OCI-LY7 (cell line): ENCODE measurements at places on chromosomes 5 and 9. TPM values are rescaled to one million over a fixed set of nuclear protein-coding genes. Genes with fewer than 3 reads are reported as not detected.

Gene PCSK1
- not detected in 2 replicates for total RNA-seq

DNA sequence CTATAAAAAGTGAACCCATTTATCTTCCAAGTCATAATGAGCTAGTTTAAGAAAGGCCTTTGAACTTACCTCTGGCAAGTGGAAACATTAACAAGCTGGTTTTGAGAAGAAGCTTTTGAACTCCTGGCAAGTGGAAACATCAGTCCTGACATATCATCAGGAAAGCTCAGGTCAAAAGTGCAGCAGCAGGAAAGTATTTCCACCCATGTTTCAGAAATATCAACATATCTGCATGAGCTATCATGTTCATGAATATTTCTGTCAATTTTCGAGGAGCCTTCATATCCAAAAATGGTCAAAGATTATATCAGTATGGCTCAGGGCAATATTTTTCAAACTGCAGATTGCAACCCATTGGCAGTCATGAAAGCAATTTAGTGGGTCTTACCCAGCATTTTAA, 133.9 kb downstream of the PLK2 start:
- no peak for DNase-seq

GRCh38 chr5:133292300-133292699, 240.5 kb downstream of the HSPA4 start:
- no peak for DNase-seq

DNA sequence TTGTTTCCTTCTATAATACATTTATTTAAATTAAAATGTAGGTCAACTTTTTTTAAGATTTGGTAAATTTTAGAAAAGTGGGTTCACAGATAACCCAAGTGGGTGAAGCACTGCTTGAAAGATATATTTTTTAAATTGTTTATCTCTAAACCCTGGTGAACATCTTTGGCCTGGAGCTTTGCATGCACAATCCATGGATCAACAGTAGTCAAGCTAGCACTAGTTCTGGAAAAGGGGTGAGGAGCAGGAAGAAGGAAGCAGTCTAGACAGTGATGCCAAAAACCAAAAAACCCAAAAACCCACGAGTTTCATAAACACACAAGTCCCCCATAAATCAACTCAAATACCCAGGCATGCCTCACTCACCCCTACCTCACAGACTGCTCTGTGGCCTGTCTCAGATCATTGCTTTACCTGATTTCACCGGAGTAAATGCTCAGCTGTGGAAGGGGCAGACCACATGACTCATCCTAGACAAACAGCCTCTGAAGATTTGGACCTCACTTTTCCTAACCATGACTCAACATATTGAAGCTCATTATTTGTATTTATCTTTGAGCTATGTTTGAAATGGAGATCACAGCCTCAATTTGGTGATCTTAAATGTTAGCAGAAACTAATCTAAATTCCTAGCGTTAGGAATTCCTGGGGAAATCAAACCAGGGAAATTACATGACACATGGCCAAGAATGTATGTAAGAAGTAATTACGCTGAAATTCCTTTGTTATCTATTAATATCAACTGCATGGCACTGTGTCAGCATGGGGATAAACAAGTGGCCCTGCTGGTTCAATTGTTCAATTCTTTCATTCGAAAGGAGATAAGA, 149.6 kb downstream of the ZNF608 start:
- no peak for DNase-seq

- no peak for DNase-seq
Measured at GRCh38 chr5:109519416-109519815, 109.6 kb upstream of the PJA2 start.

- DNase-seq: no peak
Measured at GRCh38 chr5:123845356-123846100, 333.6 kb downstream of the CSNK1G3 start.

DNA sequence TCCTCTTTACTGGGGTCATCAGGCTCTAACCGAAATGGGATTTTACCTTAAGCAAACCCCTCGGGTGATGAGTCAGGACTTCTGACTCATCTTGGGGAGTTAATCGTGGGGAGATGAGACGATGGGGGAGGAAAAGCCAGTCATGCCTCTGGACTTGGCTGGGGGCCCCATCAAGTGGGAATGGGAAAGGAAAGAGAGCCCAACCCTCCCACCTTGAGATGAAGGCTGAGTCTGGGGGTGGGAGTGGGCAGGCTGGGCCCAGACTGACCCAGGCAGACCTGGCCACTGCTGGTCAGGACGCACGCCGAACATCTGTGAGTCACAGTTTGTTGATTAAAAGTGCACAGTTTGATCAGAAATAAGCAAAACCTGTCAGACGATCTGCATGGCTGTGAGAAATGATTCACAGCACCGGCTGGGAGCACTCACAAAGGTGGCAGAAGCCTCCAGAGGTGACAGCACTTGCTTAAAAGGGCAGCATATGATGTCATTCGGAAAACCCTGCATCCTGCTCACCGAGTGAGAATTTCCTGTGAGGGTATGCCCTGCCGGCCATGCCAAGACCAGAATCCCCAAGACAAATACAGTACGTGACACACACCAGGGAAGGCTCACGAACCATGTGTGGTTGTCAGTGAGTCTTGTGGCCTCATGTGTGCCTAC, 50.0 kb upstream of the SLC25A51 start:
- DNase-seq: no peak

- DNase-seq: no peak
Measured at GRCh38 chr5:115751176-115751575, 65.3 kb downstream of the CDO1 start.

DNA sequence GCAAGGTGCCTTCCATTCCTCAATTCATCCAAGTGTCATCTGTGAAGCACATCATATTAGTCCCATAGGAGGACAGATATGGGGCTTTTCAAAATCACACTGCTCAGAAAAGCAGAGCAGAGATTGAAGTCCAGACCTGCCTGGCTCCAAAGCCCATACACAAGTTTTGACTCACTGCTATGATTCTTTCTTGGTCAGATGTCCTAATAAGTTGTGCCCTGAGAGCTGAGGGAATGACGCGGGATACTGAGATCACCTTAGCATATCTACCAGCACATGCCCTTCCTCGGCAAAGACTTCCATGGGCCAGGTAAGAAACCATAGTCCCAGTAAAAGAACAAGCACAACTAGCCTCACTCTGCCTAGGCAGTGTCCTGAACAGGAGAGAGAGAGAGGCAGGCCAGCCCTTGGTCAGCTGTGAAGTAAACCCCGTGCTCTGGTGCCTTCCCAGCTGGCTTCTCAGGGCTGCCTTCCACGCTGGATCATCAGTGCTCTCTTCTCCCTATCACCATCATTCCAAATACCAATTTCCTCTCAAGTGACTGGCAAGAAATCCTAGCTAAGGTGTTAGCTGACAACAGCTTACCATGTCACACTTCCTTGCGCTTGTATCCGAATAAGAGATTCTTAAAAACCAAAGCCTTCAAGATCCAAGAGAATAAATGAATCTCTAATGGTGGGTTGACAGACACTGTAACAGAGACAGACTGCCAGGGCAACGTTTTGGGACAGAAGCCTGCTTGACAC, 73.2 kb downstream of the SIL1 start:
- DNase-seq: no peak

GRCh38 chr5:36743891-36744772, 132.4 kb upstream of the NIPBL start:
- no peak for DNase-seq

DNA sequence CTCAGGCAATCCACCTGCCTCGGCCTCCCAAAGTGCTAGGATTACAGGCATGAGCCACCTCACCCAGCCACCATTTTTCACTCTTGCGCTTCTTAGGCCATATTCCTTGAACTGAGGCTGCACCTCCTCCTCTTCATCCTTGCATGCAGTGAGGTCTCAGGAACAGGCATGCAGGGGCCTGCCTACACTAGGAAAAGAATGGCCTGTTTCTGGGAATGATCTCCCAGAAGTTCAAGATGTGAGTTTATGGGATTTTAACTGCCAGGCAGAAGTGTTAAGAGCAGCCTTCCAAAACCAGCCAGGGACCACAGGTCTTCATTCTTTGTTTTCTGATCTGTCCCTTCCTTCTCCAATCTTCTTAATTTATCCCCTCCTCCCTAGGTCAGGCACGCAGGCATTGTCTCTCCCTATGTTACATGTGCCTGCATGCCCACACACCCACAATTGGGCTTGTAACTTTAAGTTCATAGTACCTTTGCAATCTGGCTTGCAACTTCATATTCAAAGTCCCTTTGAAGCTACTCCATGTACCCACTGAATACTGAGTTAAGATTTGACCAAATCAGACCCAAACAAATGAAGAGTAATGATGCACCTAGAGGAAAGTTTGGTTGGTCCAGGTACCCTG, 10.5 kb upstream of the HSPA4 start:
- no peak for DNase-seq

- no peak for DNase-seq
Measured at GRCh38 chr5:133294380-133294779, 242.6 kb downstream of the HSPA4 start.

GRCh38 chr5:82884821-82885471, 192.2 kb downstream of the TMEM167A start:
- no peak for DNase-seq
